CD4-positive, alpha-beta T cell treated with Interleukin-6 at 100 ng/mL for 8 hours (primary cell): ENCODE measurements at places on chromosomes 13 and 19.
A peak's percentile ranks its signal among the peaks of the same experiment; 100 is the strongest.

DNA sequence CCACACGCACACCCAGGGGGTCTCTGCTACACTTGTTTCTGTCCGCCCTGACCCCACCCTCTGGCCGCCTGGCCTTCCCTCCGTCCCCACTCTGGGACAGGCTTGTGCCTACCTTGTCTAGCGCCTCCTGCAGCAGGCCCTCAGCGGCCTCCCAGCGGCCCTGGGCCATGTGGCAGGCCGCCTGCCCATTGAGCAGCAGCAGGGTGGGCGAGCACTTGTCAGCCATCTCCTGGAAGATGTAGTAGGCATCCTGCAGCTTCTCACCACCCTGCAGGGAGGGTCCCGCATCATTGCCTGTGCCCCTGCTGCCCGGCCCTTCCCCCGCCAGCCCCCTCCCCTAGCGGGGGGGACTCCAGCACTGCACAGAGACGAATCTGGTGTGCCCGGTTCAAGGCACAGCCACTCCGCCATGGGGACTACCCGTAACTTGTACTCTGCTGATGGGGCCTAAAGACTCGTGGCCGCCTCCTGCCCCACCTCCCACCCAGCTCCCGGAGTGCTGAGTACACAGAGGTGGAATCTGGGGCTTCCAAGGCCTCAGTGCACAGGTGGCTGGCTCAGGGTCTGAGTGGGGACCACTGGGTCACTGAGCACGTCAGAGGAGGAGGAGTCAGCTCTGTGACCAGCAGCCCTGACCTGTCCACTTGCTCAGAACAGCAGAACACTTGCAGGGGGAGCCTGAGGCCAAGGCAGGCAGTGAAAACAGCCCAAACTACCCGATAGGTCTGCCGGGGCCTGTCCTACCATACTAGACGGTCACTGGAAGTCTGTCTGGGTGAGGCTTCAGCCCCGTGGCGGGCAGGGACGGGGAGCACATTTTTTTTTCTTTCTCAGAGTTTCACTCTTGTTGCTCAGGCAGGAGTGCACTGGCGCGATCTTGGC is 7.4 kb upstream of the CERS1 start:
- no peak for DNase-seq

GRCh38 chr19:52533901-52534300 is 6.4 kb downstream of the ZNF808 start:
- no peak for DNase-seq

- no peak for DNase-seq
Measured at GRCh38 chr13:27827646-27828045, 35.4 kb downstream of the GSX1 start.

DNA sequence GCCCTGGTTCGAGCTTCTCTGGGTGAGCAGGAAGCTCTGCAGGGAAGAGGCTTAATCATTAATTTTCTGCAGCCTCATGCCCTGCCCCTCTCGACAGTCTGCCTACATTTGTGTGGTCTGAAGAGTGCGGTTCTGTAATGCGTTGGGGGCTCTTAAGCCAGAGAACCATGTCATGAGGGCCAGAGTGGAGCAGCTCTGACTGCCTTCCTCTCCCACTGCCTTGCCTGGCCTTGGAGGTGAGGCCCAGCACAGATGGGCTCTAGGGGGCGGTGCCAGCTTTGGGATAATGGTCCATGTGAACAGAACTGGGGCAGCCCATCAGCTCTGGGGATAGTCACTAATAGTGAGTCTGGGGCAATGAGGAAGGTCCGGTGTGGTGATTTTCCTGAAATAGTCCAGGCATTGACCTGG is 5.7 kb downstream of the FGF9 start:
- no peak for DNase-seq

DNA sequence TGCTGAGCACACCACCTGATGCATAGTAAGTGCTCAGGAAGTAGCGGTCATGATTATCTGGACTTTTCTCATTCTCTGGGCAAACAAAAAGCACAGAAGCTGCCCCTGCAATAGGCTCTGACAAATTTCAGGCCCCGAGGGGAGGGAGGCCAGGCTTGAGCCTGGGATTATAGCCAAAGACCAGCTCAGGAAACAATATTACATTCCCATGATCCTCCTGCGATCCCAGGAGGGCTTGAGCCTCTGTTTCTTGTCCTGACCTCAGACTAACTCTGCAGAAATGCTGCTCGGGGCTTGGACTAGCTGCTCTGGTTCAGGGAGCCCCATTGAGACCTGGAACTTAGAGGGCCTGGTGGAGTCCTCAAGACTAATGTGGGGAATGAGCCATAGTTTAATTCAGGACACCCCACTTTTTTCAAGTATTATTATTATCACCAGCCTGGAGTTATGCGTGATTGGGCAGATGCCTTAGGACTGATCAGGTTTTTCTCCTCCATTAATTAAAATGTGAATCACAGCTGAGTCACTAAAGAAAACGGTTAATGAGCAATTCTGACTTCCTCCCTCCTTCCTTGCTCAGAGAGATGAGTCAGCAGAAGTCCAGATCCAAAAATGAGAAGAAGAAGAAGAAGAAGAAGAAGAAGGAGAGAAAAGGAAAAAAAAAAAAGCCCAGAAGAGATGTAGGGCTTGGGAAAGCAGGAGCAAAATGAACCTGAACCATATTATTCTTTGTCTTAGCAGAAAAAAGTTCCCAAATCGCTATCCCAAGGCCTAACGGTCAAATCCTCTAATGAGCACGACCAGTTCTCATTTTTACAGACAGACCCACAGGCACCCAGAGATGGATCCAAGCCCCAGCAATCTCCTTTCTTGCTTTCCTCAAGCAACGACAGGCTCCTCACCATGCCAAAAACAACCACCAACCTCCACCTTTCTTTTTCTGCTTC is 107.2 kb downstream of the CACNA1A start:
- DNase-seq = no peak

GRCh38 chr13:45847554-45848224 is 3.9 kb downstream of the SIAH3 start:
- peak; percentile 71 for DNase-seq

DNA sequence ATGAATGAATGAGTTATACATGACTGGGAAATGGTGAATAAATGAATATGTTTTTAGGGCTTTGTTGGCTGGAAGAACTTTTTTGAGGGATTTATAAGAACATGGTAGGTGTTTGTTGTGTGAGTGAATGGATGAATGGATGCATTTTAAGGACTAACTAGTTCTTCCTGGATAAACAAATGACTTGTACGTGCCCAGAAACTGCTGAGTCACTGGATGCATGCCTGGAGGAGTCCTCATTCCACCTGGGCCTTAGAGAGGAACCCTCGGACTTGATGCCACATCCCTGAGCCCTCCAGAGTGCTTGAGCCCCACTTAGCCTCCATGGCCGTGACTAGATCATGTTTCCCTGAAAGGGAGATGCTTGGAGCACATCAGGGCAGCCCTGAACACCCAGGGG is 153.4 kb downstream of the DPF1 start:
- no peak for DNase-seq

DNA sequence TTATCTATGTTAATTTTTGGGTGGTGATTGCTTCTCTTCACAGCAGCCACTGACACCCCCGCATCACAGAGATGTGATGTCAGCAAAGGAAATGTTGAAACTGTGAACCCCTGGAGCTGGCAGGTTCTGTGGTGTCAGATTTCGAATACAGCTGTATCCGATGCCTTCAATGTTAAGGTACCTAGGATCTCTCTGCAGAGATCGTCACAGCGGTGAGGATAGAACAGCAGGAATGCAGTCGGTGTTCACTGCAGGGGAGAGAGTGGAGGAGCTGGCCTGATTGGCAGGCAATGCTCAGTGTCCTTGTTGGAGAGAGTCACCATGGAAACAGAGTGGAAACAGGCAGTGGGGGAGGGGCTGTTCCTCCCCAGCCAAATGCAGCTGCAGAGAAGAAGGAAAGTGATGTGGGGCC is 79.5 kb upstream of the ZNF835 start:
- no peak for DNase-seq

- no peak for DNase-seq
Measured at GRCh38 chr19:39109641-39110040, 15.9 kb upstream of the PAK4 start.

GRCh38 chr19:19459707-19460251 is 54.3 kb downstream of the GATAD2A start:
- DNase-seq = peak; percentile 80

GRCh38 chr13:111247552-111247951 is 72.9 kb upstream of the TEX29 start:
- DNase-seq = no peak

DNA sequence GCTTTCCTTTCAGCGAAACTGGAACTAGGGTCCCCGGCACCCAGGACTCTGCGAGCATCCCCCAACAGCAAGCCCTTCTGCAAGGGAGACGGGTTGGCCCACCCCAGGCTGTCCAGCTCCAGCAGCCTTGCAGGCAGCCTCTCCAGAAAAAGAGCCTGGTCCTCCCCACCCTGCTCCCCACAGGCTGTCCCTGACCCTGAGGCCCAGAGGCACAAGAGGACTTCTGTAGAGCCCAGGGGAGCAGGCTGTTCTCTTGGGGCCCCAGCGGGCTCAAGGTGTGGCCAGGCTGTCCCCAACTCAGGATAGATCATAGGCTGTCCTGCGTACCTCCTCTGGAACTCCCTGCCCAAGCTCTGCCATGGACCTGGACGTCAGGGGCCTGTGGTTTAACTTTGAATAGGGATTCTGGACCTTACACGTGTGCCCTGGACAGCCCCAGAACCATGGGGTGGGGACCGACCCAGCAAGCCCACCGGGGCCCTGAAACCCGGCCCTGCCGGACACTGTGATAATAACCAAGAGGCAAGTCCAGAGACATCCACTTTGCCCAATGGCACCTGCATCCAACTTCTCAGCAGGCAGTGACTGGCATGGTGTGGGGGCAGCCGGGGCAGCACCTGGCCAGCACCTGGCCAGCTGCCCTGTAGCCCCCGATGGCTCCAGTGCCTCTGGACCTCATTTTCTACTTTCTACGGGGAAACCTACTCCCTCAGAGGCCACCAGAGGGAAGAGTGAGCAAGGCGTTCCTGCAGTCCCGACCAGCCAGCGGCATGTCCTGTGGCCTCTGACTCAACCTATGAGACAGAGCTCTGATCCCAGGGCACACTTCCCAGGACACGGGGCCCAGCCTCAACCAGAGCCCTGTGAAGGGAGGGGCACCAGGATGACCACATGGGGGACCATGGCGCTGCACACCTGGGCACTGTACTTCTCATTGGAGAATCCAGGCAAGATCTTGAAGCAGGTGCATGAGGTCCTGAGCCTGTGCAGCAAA is 50.9 kb upstream of the TPM4 start:
- no peak for DNase-seq

DNA sequence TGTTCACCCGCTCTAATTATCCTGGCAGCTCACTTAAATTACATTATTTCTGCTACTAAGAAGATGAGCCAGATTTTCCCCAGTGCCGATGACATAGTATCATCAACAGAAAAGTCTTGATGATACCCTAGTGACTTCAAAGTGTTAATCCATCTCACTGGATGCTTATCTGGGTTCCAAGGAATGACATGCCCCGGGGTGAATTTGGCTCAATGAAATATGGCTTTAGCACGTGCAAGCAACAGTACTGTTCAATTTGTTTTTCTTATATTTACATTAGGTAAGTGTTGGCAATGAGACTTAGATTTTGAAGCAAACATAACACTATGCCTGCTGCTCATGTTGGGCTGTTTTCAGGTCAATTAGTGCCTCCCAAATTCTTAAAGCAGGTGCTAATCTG is 548.2 kb upstream of the SLITRK1 start:
- no peak for DNase-seq

DNA sequence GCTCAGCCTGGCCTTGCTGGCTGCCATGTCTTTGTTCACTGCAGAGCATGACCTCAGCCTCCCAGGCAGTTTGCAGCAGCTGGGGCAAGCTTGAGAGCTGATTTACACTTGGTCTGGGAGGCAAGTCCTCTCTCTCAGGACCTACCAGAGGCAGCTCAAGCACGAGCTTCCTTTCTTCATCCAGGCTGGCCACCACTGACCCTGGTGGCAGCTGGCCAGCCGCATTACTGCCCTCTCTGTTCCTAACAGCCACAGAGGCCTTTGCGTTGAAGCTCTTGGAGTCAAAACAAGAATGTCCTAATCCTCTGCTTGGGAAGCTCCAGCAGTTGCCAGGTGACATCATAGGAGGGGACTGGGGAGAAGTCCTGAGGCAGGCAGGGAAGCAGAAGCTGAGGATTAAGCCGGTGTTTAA is 85.7 kb downstream of the NUFIP1 start:
- no peak for DNase-seq

DNA sequence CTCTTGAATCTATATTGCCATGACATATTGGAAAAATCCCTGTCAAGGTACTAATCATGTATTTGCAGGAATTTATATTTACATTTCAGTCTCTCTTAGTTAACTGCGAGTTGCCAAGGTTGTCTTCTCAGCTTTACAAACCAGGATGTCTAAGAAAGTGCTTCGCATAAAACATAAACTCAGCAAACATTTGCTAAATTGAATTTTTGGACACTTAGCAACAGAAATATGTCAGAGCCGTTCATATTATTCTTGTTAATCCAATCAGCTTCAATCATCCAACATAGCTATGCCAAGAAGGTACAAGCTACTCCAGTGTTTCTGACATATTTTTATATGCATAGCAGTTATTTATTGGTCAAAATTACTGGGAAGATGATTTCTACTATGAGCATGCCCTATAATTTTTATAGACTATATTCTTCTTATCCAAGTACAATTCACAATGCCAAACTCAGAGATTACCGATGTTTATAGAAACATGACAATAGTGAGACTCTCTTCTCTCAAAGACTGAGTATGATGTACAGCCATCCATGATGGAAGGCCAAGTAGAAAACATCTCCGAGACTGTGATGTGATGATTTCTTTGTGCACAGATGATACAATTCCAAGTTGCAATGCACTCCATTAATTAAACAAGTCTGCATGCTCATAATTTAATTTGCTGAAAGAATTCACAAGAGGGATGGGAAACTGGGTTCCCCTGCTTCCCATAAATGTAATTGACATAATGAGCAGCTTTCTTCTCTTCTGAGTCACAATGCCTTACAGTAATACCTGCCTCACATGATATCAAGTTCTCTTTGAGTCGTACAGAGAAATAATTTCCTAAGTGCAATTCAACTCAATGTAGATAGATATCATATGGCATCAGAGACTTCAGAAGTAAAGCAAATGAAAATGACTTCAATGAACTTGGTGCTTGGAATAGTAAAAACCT is 776.3 kb downstream of the EFNB2 start:
- DNase-seq = no peak

- no peak for DNase-seq
Measured at GRCh38 chr13:50587115-50587514, 256.4 kb downstream of the DLEU7 start.
